Fibroblast of lung (primary cell): ENCODE measurements at places on chromosomes 7 and 10. TPM values are rescaled to one million over a fixed set of nuclear protein-coding genes. Genes with fewer than 3 reads are reported as not detected.

Gene HOXA9
- under 0.01 TPM in 1 of 2 replicates, not detected in the other for total RNA-seq

Gene KCNIP2
- total RNA-seq = 0.77 and 1.8 TPM in 2 replicates

Gene EPO
- total RNA-seq = not detected in 2 replicates

Gene GNAI1
- total RNA-seq = 42.6 and 68.9 TPM in 2 replicates

Gene STRIP2
- 4.9 and 10.9 TPM in 2 replicates for total RNA-seq
